ENCODE measurements at places on chromosomes 3 and 15.
A peak's percentile ranks its signal among the peaks of the same experiment; 100 is the strongest.

DNA sequence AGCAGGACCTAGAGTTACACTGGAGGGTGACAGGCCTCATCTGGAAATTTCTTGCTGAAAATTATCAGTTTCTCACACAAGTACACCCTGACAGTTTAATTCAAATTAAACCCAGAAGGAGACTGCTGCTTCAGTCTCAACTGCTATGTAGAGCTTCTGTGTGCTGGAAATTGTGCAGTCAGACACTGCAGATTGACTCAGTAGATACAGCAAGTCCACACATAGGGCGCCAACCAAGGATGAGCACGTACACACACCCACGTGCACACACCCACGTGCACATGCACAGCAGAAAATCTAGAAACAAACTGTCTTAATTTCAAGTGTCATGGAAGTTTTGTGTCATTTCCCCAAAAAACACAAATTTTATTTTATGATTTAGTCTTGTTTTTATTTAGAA lies 192.9 kb downstream of the PDE8A start:
- DNase-seq, result no peak

- DNase-seq, result no peak
Measured at GRCh38 chr3:127147291-127147885, 45.5 kb upstream of the PRR23E start.

DNA sequence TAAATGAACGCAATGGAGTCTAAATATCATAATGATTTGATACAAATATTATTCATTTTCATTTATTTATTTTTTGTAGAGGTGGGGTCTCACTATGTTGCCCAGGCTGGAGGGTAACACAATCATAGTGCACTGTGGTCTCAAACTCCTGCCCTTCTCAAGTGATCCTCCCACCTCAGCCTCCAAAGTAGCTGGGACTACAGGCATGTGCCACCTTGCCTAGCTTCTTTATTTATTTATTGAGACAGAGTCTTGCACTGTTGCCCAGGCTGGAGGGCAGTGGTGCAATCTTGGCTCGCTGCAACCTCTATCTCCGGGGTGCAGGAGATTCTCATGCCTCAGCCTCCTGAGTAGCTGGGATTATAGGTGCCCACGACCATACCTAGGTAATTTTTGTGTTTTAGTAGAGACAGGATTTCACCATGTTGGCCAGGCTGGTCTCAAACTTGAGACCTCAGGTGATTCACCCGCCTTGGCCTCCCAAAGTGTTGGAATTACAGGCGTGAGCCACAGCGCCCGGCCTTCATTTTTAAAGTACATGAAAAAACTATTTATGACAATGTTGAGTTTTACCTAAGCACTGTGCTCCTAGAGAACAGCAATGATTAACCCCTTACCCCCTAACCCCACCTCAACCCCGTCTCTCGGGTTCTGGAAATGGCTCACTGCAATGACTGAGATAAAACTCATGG lies 4.0 kb upstream of the AEN start:
- DNase-seq, result no peak

DNA sequence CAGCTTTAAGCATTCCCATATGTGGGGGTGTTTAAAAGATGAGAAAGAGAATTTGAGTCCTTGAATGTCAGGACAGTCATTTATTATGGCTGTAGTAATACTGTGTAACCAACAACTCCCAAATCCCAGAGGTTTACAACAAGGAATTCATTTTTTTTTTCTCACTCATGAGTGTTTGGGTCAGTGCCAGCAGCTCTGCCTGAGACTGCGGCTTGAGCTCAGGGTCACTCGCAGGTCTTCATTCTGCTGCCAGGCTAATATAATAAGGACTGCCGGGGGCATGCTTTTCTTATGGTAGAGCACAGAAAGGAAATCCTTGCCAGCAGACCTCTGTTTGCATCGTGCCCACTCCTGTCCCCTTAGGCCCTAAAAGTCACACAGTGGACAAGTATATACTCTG lies 277.9 kb upstream of the LMCD1 start:
- DNase-seq, result no peak

GRCh38 chr3:48090166-48090939 lies 74.1 kb upstream of the MAP4 start:
- no peak for DNase-seq

- peak; percentile 15 for DNase-seq
Measured at GRCh38 chr3:42654331-42655201, 1.1 kb downstream of the ZBTB47 start.

DNA sequence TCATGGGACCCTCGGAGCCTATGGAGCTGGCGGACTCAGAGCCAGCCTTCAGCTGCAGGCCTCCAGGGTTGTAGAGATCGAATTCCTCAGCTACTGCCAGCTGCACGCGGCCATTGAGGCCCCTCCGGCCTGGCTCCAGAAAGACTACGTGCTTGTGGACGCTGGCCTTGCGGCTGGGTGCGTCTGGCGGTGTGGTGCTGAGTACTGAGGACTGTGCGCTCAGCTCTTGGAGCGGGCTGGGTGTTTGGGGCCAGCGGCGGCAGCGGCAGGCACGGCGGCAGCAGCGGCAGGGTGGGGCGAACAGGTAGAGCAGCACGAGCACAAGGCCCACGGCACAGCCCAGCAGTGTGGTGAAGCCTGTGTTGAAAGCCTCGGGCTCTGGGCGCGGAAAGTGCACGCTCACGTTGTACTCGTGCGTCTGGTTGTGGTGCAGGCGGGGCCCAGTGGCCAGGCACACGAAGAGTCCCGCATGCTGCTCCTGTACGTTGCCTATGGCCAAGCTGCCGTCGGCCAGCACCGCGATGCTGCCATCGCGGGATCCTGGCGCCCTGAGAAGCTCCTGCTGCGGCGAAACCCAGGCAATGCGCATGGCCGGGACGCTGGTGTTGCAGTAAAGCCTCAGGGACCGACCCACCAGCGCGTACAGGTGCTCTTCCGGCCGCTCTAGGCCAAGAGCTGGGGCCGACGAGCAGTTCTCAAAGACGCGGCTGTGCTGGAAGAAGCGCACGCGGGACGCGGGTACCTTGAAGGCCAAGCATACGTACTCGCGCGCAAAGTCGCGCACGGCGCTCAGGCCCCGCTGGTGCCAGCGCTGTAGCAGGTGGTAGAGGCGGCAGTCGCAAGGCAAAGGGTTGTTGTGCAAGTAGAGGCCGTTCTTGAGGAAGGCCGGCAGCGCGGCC lies 1.3 kb downstream of the AMIGO3 start:
- no peak for DNase-seq

GRCh38 chr15:35872577-35872976 lies 326.6 kb upstream of the DPH6 start:
- DNase-seq, result no peak

GRCh38 chr15:23035964-23036566 lies 3.3 kb downstream of the TUBGCP5 start:
- peak; percentile 16 for DNase-seq

- DNase-seq, result peak; percentile 82
Measured at GRCh38 chr15:89367485-89368451, 33.1 kb upstream of the POLG start.

- no peak for DNase-seq
Measured at GRCh38 chr15:69133862-69134519, 26.4 kb upstream of the GLCE start.

DNA sequence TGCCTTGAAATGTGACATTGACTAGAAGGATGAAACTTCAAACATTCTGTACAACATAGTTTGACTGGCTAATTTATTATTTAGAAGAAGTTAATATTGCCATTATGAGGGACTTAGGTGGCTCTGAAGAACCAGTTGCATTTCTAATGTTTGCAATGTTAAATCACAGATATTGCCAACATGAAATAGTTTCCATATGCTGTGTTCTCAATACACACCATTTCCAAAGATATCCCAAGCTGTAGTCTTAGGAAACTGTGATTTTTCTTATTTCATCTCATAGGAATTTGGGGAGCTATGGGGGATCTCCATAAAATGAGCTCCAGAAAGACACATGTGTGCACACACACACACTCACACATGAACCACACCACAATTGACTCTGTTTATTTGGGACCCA lies 36.3 kb downstream of the ALG1L2 start:
- no peak for DNase-seq

DNA sequence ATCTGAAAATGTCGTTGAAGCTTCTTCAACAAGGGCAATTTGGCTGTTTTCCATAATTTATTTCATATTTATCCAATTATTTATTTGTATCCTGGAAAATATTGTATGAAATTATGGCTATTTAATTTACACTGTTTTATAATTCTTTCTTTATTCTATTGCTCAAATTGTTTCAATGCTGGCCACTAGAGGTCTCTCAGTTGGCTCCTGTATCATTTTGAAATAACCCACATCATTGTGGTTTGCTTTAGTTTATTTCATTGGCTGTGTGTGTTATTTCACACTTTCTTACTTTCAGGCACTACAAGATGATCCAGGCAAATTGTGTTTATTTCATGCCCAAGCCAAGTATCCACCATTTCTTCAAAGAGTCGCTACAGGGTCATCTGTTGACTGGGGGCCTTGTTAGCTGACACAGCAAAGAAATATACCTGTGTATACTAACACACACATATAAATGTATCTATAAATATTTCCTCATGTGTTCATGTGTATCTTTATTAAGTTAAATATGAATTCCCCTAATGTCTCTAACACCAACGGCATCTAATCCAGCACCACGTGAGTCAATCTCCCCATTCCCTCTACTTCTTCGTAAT lies 86.2 kb downstream of the NPAP1 start:
- DNase-seq, result no peak

DNA sequence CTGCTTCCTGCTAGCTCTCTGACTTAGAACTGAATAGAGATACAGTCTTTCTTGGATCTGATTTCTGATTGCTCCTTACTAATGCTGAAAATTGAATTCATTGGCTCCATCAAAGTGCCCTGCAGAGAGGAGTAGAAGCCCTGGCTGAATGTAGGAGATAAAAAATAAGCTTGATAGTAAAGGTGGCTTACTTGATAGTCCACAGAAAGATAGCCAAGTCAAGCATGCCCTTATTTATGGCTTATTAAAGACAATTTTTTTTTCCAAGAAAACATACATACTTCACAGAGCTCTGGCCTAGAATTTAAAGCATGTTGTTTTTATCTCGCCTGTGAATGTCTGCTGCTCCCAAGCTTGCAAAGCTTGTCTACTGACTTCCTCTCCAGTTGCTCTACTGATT lies 124.6 kb upstream of the CADPS start:
- DNase-seq, result no peak

DNA sequence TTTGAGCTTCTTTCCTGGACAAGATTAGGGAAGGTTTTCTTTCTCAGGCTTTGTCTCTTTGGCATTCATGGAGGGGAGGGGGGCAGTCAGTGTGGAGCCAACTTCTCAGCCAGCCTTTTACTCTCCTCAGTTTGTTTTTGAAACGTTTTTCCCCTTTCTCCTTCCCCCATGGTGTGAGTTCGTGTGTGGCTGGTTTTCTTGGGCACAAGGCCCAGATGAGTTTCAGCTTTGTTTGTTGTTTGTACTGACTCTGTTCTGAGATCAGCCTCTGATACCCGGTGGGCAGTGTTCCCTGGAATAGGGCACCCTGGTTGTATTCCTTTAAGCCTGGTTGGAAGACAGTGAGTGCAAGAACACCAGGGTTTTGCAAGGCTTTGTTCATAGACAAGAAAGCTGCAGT lies 168.2 kb upstream of the RARB start:
- DNase-seq, result no peak

DNA sequence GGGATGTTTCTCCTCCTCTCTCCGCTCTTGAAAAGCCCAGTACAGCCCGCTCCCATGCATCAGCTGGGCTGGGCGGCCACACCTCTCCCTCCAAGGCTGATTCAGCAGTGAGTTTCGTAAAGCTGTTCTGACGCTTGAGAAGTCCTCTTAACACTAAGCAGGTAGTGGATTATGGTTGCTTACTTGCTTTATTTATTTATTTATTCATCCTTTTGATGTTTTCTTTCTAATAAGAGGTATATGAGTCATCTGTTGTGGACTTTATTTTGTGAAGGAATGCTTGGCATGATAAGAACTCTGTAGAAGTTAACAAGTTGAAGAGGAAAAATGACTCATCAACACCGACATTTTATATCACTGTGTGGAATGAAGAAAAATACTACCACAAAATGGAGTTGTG lies 285.0 kb downstream of the SQOR start:
- DNase-seq, result no peak

DNA sequence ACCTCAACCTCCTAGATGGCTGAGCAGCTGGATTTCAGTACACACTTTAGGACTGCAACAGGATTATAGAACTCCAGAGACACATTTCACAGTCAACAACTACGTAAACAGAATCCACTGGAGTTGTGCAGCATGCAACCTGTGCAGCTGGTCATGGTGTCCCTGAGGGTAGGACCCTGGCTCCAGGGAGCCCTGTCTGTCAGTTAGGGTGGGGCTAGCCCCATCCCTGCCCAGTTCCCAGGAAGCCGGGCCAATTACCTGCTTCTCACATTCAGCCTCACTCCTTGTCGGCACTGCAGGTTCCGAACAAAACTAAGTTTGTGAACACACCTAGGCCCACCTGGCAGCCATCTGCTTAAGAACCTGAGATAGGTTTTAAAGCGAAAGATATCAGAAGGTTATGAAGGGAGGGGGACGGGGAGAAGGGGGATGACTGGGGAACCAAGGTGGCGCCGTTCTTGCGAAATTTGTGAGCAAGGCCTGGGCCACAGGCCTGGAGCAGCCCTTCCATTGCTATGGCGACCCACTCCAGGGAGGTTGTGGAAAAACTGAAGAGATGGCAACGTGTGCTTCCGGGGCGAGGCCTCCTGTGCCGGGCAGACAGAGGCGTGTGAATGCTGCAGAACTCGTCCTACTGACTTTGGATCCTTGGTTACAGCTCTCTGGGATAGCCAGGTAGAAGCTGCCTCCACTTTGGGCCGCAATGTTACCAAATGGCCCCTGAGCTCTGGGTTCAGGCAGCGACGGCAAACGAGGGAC lies 25.3 kb downstream of the ACSBG1 start:
- no peak for DNase-seq

DNA sequence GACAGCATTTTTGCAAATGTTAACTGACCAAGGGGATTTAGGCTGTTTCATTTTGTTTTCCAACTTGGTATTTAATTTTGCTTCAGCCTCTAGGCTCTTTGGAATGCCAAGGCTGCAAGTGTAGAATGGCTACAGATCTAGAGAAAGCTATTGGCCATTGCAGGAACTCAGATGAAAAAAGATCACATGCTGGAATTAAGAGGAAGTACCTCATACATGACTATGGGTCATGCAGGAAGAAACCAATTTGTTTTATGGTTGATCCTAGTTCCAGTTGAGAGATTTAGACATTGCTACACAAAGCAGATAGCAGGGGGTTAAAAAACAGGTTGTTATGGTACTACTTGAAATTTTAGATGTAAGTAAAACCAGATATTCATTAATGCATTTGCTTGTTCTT lies 12.7 kb upstream of the CLDN16 start:
- DNase-seq, result no peak

DNA sequence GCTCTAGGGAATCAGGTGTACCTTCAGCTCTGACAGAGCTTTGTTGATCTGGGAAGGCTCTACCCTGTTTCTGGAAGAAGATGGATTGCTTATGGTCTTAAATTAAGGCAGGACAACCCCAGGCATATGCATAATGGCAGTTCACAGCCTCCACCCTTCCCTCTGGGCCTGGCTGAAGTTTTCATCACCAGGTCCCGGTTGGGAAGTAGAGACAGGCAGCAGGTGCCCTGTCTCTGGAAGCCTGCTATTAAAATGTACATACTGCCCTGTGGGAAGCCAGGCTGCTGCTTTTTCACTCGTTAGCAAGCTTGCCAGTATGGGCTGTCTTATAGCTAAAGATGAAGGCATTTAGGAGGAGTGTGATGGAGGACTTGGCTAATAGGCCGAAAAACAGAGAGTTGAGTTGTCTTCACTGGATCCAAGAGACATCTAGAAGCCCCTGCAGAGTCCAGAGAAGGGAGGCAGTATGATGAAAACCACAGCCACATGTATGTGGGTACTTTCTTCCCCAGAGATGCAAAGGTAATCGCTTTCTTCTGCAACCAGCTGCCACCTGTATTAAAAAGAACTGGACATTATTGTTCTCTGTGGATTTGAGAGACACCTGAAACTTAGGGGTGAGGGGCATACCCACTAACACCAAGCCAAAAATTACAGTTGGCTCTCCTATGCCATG lies 34.4 kb downstream of the ABHD2 start:
- no peak for DNase-seq
